Activated naive CD4-positive, alpha-beta T cell treated with Interleukin-2 at 50 U/mL for 16 hours (primary cell): ENCODE measurements at places on chromosomes 3 and 15.

GRCh38 chr3:62874711-62875557 is at the start of gene CADPS:
Gene CADPS, minus strand, starts transcription at chr3:62875416. Its CDS starts 387 bp downstream, at chr3:62875029.
- DNase-seq, result no peak

GRCh38 chr15:39784125-39784524 is 1.5 kb upstream of the FSIP1 start:
- no peak for DNase-seq

DNA sequence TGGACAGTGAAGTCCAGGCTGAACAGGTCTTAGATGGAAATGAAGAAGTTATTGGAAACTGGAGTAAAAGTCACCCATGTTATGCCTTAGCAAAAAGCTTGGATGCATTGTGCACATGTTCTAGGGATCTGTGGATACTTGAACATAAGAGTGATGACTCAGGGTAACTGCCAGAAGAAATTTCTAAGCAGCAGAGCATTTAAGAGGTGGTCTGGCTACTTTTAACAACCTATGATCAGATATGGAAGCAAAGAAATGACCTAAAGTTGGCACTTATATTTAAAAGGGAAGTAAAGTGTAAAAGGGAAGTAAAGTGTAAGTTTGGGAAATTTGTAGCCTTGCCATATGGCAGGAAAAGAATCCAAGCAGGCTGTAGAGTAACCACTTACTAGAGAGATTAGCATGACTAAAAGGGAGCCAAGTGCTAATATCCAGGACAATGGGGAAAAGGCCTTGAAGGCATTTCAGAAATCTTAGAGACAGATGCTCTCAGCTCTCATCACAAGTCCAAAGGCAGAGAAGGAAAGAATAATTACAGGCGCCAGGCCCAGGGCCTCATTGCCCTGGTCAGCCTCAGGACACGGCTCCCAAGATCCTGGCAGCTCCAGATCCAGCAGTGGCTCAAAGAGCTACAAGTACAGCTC is 73.9 kb upstream of the KCNH8 start:
- no peak for DNase-seq

GRCh38 chr15:42716626-42717025 is 20.3 kb downstream of the CDAN1 start:
- no peak for DNase-seq

DNA sequence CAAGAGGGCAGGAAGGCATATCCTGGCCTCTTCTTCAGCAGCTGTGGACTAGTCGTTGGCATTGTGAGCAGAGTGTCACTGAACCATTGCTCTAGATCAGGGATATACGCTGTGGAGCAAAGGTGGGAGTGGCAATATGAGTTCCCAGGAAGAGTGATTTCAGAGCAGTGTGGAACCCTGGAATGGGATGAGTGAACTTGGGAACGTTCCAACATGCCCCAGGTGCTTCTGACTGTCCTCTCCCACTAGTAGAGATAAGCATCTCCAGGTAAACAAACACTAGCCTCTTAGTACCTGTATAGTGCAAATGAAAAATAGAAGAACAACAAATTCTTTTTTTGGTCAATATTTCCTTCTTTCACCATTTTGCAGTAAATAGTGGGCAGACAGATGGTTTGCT is 123.6 kb upstream of the VEPH1 start:
- no peak for DNase-seq

DNA sequence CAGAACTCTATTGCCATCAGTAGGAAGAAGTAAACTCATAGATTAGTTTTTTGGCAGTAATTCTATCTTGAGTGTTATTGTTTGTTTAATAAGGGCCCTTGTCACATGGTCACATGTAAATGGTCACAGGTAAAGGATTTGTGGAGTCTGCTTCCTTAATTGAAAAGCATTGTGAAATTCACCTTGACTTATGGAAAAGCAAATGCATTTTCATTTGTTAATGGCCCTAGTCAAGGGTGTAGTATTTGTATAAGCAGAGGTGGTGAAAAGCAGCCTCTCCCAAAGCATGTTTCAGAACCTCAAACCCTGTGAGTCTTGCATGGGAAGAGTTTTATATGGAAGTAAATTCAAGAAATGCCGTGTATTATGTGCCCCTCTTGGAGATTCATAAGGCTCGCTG is 197.5 kb upstream of the NR2E3 start:
- no peak for DNase-seq

- DNase-seq, result no peak
These were observed 271.9 kb downstream of the MCTP2 start for GRCh38 chr15:94503293-94503692.

GRCh38 chr3:76550522-76551201 is 489.2 kb upstream of the ROBO2 start:
- DNase-seq, result no peak

- no peak for DNase-seq
These were observed 271.2 kb upstream of the MDFIC2 start for GRCh38 chr3:70583682-70584081.

DNA sequence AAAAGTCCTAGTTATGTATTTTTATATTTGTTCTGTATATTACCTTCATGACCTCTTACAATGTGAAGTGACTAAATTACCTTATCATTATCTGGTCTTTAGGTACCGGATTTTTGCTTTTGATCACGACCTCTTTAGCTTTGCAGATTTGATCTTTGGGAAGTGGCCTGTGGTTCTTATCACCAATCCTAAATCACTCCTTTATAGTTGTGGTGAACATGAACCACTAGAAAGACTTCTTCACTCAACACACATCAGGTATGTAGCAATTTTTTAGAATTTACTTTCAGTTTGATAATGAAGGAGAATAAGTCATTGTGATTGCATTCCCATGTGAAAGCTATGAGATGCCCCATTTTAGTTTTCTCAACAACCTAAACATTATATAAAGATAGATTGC is 18.3 kb downstream of the TMEM62 start:
- no peak for DNase-seq

DNA sequence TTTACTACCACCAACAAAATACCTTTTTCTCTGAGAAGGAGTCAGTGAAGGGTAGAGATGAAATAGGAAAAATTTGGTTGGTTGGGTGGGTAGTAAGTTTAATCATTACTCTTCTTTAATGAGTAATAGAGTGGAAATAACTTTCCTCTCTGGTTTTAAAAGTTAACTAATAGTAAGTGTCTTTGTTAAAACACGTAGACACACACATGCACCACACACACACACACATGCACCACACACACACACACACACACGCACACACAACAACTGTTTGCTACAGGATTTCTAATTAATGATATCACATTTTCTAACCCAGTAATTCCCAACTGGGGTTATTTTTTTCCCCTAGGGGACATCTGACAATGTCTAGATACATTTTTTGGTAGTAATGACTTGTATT is 84.1 kb downstream of the CHL1 start:
- DNase-seq, result no peak

GRCh38 chr15:49521802-49522201 is 98.8 kb downstream of the FGF7 start:
- DNase-seq, result no peak

GRCh38 chr3:196691386-196691785 is 20.7 kb downstream of the CEP19 start:
- DNase-seq, result no peak

GRCh38 chr3:103006526-103007183 is 571.8 kb downstream of the ZPLD1 start:
- no peak for DNase-seq

DNA sequence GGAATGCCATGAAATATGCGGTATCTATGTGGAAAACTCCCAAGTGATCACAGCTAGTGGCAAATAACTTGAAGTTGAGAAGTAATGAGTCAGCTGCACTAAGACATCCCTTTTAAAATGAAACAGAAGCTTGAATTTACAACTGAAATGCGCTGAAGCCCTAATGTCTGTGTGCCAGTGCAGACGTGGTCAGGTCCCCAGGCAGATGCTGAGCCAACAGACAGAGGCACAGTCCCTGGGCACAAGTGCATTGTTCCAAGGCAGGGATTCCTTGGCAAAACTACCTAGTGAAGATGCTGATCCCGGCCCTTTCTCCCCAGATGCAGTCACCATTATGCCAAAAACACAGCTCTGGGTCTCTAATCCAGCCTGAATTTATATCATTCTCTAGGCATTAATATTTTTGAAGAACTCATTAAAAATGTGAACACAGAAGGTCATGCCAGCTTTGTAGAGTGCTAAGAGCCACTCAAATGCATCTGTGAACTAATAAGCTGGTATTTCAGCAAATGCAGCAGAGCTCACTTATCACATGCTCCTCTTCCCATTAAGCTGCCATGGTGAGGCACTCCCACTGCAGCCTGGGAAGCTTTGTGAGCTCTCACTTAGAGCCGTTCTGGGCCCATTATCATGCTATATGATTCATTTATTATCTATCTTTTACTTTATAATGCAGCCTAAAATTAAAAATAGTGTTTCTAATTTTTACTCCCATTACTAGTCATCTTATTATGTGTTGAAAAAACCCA is 200.1 kb downstream of the GABRB3 start:
- DNase-seq, result no peak

DNA sequence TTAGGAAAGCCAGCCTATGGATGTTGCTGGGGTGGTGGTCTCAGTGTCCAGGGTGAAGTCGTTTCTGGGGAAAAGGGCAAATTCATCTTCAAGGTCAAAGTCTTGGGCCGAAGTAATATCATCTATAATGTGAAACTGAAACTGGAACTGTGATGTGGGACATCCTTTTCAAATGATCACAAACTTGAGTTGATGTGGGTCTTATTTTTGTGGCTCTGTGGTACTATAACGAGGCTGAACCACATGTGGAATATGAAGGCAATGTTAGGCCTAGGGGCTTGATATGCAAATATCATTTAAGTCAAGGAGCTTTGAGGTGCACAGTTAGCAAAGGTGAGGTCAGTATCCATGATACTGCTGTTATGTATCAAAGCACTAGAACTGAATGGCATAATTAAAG is 1.5 kb upstream of the CD200R1L start:
- no peak for DNase-seq

- DNase-seq, result no peak
These were observed 2.7 kb upstream of the CSK start for GRCh38 chr15:74779162-74779648.

- no peak for DNase-seq
These were observed 23.1 kb upstream of the RNU6-1 start for GRCh38 chr15:67862750-67863441.

GRCh38 chr3:25064681-25065080 is 363.4 kb upstream of the RARB start:
- DNase-seq, result no peak

GRCh38 chr15:50425219-50425618 is 1.0 kb downstream of the USP8 start:
- no peak for DNase-seq

DNA sequence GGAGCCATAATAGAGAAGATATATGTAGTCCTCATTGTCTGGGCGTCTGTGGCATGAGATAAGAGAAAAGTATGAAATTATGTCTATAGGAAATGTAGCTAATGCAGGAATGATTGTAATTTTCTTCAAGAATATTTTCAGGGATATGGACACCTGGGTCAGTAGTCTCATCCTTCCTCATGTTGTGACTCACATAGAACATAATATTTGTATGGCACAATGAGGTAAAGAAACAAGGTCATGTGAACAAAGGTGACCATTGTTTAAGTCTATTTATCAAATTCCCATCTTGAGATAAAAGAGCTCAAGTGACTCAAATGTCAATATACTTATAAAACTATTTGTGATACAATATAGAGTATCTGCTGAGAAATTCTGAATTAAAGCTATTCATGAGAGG is 345.5 kb upstream of the ROBO1 start:
- no peak for DNase-seq

GRCh38 chr3:37766797-37767776 is 94.6 kb upstream of the CTDSPL start:
- DNase-seq, result no peak

DNA sequence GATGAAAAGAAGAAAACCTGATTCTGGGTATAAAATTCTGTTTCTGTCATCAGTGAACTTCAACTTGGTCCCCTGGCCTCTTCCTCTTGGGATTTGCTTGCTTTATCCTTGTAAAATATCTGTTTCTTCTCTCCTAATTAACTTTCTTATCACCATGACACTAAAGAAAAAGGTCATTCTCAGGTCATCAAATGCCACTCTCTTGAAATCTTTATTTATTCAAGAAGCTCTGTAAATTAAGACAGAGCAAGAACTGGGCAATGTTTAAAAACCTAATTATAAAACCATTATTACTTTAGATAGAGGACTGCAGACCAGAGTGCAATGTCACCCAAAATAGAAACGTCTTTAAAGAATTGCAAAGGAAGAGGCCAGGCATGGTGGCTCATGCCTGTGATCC is 6.0 kb upstream of the LIPC start:
- DNase-seq, result no peak

GRCh38 chr15:41513506-41514227 is at the start of gene LTK:
Gene LTK, minus strand, starts transcription at chr15:41513827. Its CDS starts 118 bp downstream, at chr15:41513709.
- peak; percentile 40 for DNase-seq

GRCh38 chr3:197027151-197027895 is 2.3 kb downstream of the MELTF start:
- no peak for DNase-seq

DNA sequence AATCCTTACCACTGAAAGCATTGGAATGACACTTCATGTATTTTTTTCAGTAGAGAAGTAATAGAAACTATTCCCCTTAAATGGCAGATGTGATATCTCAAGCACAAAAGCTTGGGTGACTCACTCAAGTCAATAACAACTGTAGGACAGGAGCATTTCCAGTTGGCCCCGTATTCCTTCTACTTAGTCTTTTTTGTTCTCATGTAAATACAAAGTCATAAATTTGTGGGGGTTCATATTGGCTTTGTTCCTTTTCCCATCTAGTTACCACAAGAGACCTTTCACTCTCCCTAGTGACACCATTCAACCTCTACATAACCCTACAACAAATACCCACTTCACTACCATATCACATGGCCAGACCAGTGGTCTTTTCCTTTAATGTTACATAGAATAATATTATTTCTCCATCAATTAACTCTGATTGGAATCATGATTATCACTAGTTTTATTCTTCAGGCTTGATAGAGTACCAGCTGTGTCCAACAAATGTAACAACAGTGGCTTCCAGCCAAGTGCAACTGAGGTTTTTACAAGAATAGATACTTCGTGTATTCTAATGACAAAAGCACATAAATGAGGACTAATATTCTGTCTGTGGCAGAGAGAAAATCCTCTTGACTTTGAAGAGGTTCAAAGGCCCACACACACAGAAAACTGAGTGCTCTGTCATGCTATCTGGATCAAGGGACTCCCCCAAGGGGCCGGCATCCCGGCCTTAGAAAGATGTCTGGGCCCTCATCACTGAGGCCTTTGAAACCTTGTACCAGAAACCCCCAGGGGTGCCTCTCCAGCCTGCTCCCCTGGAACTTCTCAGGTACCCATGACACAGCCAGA is 94.0 kb upstream of the THBS1 start:
- no peak for DNase-seq
